ENCODE measurements at places on chromosomes 4 and X.

DNA sequence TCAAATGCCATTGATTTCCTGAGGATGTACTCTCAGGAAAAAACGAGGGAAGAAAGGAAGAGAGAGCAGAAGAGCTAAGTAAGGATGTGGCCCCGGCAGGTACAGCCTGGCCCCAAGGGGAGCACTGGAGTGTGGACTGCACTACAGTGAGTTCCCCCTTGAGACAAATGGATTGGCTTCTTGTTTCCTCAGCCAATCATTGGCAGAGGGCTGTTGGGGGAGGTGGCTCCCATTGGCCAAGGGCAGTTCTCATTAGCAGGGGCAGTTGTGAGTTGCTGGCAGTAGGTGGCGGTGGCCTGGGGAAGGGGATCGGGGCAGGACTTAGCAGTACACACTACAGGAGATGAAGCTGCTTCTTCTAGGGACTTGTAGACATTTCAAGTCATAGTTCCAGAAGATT is 24.1 kb upstream of the OCIAD2 start:
- DNase-seq = no peak

- no peak for DNase-seq
Observed at GRCh38 chrX:3250966-3251365, 95.5 kb downstream of the MXRA5 start.

GRCh38 chr4:106351016-106351415 is 17.6 kb downstream of the GIMD1 start:
- DNase-seq = no peak

DNA sequence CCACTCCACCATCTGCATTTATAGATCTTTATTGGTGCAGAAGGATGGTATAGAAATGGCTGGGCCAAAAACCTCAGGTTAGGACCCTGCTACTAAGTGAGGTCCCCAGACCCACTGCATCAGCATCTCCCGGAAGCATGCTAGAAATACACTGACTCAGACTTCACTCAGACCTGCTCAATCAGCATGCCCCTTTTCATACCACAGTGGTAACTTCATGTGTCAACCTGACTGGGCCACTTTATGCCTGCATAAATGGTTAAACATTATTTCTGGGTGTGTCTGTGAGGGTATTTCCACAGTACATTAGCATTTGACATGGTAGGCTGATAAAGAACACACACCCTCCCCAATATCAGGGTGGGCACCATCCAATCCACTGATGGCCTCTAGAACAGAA is 118.6 kb upstream of the VCX3B start:
- no peak for DNase-seq

DNA sequence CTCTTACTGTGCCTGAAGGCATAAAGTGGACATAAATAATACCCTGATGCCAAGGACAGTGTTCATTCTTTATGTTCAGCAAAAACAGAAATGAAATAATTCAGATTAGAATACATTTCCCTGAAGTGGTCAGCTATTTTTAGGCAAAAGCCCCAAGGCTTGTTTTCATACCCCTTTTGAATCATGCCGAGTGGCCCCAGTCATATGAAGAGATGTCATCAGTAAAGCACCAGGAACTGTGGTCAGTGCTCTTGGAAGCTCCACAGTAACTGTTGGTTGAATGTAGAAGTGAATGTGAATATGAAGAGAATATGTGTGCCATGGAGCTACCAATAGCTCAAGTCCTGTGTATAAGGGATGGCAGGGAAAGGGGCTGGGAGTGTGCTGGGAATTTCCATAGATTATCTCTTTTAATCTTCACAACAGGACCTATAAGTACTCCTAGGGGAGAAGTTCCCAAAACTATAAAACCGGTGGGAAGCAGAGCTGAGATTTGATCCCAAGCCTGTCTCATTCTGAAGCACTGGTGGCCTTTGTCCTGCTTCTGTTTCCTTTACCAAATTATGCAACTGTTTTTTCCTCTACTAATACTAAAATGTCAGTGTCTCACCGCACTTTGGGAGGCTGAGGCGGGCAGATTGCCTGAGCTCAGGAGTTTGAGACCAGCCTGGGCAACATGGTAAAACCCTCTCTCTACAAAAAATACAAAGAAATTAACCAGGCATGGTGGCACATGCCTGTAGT is 52.6 kb downstream of the FNIP2 start:
- DNase-seq = no peak

DNA sequence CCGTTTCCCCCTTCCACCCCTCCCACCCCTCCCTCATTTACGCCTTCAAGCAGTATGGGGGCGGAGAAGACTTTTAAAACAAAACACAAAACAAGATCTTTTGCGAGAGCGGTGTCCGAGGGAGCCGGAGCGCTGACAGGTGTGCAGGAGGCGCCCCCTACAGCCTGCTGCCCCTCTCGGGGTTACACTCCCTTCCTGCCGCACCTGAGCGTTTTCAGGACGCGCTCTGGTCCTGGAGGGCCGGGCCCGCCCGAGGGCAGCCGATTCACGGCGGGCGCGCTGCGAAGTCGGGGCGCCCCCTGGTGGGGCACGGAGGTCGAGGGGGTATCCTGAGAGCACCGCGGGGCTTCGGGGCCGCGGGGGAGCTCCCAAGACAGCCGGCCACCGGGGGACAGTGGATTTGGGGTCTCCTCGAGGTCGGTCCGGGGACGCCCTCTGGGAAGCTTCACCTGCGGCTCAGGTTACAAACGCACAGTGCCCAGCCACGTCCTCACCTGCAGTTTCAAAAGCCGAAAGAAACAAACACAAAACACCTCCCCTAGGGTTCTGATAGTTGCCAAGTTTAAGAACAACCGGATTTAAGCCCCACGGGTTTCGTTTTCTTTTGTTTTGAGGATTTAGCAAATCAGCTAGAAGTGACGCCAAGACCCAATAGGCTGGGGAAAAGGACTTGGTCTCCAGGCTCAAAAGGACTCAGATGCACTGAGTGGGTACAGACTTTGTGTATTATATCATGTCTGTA is 8.0 kb upstream of the NEUROG2 start:
- DNase-seq = peak; percentile 57

- no peak for DNase-seq
Observed at GRCh38 chrX:125387945-125388344, 68.3 kb downstream of the TEX13C start.

DNA sequence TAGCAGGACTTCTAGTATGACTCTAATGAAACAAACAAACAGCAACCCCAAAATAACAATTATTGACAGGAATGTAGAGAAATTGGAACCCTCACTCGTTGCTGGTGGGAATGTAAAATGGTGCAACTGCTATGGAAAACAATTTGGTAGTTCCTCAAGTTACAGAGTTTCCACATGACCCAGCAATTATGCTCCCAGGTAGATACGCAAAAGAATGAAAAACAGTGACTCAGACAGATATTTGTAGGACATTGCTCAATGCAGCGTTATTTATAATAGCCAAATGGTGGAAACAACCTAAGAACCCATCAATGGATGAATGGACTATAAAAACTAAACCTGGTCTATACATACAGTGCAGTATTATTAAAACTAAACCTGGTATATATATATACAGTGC is 646.1 kb upstream of the FRG1 start:
- no peak for DNase-seq

- no peak for DNase-seq
Observed at GRCh38 chrX:53717205-53717604, 30.7 kb upstream of the HUWE1 start.

GRCh38 chr4:48931459-48931858 is 24.9 kb upstream of the OCIAD2 start:
- no peak for DNase-seq

- no peak for DNase-seq
Observed at GRCh38 chr4:100843910-100844309, 326.1 kb upstream of the EMCN start.

- no peak for DNase-seq
Observed at GRCh38 chr4:7721984-7722551, 217.6 kb downstream of the AFAP1 start.

DNA sequence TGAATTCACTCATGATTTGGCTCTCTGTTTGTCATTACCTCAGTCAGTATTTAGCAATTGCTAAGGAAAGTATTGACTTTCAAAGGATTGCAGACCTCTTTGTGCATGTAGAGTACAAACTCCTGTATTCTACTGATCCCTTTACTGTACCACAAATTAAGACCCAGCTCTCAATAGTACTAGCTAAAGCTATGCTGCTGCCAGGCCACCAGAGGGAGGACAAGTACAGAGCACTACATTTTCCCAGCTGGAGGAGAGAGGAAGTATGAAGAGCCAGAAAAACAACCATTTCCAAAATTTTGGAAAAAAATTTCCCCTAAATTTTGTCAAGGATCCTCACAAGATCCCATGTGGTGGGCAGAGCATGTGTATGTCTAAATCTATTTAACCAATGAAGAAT is 175.0 kb upstream of the MTMR8 start:
- no peak for DNase-seq

GRCh38 chr4:77579406-77580076 is 26.1 kb upstream of the CXCL13 start:
- DNase-seq = no peak

DNA sequence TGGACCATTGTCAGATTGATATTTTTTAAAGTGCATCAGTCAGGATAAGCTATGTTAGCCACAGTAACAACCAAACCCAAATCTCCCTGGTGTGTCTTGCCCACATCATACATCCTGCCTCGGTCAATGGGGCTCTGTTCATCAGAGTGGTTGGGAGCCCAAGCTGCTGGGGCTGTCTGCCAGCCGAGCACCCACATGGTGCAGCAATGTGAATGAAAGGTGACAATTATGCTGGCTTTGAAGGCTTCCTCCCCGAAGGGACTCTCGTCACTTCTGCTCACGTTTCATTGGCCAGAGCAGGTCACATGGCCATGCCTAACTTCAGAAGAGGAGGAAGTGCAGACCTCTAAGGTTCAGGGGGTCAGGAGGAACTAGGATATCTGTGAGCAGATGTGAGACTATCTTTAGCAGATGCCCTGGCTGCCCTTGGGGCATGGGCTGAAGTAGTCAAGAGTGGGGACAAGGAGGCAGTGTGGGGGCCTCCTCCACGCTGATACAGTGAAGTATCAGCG is 1.3 kb upstream of the JAKMIP1 start:
- DNase-seq = no peak

DNA sequence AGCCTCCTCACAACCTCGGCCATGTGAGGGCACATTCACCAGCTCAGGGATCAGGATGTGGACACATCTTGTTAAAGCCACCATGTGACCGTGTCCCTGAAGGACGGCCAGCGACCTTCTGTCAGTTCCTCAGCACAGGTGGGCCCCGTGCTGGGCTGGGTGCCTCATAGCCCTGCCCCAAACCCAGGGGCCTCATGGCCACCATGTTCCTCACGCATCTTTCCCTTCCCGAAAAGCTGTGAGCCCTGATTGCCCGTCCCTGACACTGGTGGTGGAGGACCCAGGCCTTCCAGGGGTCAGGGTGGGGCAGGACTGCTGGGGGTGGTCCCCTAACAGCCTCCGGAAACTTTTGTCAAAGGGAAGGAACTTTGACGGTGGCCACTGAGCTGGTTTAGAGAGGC is 60.1 kb upstream of the ADRA2C start:
- DNase-seq = no peak

- no peak for DNase-seq
Observed at GRCh38 chr4:8340781-8341241, 71.3 kb downstream of the HTRA3 start.

GRCh38 chr4:139986689-139987501 is 167.1 kb downstream of the MAML3 start:
- no peak for DNase-seq

GRCh38 chrX:133610056-133610455 is 194.8 kb upstream of the GPC4 start:
- no peak for DNase-seq

- no peak for DNase-seq
Observed at GRCh38 chr4:159374749-159375530, 272.1 kb downstream of the RAPGEF2 start.

DNA sequence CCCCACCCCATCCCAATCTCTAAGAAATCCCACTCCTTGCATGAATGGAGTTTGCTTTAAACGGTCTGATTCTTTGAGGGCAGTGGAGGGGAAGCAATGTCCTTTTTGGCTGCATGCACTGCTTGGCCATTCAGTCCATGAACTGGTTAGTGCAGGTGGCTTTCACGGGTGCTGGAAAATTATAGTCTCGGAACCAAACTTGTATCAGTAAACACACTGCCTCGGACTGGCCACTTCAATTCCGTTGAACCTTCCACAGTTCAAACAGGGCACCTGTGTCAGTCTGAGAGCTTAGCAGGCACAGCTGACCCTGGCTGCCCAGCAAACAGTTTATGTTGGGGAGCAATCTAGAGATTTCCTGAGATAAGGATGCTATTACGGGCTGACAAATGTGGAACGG is 255.6 kb downstream of the DHX15 start:
- no peak for DNase-seq

- DNase-seq = no peak
Observed at GRCh38 chr4:168152837-168153500, 60.6 kb downstream of the ANXA10 start.

- no peak for DNase-seq
Observed at GRCh38 chr4:107666134-107666533, 53.9 kb downstream of the PAPSS1 start.

DNA sequence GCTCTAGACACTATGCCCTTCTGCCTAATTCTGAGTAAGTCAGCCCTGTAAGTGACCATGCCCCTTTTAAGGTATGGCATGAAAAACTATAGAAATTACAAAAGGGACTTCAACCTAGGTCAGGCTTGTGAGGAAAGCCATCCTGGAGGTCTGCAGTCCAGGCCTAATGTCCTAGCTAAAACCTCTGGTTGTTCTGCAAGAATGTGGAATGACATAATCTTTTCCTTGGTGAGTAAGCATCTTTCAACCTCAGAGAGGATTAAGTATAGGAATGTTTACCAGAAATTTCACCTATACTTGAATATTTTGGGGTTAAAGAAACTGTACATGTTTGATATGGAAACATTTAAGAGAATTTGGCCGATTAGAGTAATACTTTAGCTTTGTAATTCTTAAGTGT is 23.8 kb upstream of the HPSE start:
- no peak for DNase-seq

GRCh38 chrX:150856785-150857184 is 41.7 kb downstream of the CD99L2 start:
- DNase-seq = no peak

DNA sequence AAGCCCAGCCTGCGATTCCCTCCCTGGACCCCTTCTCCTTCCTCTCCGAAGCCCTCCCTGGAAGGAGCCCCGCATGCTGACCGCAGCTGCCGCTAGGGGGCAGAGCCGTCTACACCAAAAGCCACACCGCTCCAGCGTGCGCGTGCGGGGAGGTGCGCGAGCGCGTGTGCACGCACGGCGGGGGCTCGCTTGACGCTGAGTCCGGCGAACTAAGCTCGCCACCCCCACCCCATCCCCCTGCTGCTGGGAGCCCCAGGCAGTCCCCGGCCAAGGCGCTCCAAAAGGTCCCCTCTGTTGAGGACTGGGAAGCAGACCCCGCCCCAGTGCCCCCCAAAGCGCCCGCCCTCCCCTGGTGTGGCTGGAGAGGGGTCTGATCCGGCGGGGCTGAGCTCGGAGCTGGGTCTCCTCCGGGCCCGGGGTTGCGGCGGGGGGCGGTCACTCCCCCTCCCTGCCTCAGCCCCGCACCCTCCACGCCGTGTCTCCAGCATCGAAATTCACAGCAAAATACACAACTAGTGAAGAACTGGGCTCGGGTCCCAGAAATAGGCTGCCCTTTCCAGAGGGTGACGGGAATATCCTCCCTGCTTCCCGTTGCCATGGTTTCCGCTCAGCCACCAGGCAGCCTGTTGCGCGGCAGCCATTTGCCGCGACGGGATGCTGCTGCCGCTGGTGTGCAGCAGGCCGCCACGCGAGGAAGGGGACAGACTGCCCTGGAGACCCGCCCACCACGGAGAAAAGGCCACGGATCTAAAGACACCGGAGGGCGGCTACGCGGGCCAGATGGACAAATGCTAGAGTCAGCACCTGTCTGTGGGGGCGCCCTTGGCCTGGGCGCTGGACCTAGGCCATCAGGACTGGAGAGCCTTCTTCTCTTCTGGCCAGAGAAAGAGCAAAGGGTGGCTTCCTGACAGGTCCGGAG is 11.2 kb upstream of the CCNQ start:
- DNase-seq = peak; percentile 57

Measured in stimulated activated CD8-positive, alpha-beta memory T cell treated with anti-CD3 and anti-CD28 coated beads, Interleukin-12 subunit alpha, Interleukin-12 subunit beta, amount 100 ng/mL, for 4 hours (primary cell).